Heart left ventricle (tissue), 16 donors: ENCODE measurements at places on chromosomes 7 and 10.

DNA sequence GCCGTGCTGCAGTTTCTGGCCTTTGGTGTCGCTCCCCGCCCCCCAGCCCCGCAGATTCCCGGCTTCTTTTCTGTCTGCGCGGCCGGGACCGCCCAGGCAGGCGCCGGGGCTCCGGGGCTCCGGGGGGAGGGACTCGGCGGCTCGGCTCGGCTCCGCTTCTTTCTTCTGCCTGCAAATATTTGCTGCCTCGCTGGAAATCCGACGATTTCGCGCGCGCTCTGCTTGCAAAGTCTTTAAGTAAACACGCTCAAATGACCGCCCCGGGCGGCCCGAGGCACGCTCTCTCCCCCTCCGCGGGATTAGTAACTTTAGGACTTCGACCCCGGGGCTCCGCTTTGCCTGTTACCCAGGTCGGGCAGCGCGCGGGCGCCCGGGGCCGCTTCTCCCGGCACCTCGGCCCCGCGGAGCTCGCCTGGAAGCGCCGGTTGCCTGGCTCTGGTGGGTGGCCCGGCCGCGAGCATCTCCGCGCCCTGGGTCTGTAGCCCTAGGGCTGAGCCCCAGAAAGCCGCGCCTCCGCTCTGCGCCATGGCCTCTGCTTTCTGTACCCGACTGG lies 3.9 kb upstream of the GATA3 start:
- DNase-seq, result no peak

GRCh38 chr7:37786741-37787569 lies 61.4 kb upstream of the NME8 start:
- DNase-seq, result no peak

DNA sequence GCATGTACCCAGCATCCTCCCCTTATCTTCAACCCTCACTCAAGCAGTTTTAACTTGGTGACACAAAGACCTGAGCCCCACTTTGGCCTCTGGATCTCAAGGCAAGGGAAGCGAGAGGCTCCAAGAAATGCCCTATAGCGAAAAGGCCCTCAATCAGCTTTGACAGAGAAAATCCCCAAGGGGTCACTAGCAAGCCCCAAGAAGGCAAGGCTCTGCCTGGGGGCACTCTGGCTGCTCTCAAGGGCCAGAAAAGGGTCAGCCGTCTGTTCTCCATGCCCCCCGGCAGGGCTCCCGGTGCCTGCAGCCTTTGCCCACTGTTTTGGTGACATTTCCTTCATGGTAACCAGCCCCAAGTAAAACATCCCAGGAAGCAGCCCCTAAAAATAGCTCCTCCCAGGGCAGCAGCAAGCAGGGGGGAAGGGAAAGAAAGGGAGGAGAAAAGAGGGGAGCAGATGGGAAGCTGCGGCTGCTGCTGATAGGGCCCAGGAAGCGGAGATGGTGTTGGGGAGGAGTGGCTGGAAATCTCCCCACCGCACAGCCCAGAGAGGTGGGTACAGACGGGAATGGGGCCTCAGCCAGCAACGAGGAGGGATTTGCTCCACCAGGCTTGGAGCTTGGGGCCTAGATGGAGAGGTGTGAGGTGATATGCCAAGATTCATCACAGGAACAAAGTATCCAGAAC lies 7.1 kb downstream of the CAMK2G start:
- peak; percentile 36 for DNase-seq

DNA sequence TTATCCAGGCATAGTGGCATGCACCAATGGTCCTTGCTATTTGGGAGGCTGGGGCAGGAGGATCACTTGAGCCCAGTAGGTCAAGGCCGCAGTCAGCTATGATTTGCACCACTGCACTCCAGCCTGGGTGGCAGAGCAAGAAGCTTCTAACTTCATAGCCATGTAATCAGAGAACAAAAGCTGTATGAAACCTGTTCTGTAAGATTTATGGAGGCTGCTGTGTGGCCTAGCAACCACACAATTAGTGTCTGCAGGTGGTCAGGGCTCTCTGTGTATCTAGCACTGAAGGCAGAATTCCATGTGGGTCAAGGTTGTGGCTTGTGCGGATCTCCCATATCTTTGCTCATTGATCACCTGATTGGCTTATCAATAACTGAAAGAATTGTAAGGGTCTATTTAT lies 221.5 kb upstream of the FOXK1 start:
- no peak for DNase-seq

DNA sequence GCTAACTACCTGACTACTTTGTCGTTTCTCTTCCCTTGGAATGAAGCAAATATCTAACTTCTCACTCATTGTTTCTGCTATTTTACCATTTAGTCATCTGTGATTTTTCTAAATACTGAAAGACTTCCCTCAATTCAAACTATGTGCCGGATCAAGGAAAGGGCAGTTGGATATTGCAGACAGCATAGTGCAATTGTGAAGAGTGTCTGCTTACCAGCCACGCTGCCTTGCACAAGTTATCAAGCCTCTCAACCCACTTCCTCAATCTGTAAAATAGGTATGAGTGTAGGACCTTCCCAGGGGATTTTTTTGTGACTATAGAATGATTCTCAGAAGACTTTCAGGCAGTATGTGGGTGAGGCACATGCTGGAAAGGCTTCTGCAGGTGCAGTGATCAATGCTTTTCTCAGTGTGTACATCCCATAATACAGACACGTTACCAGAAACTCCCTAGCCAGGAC lies 54.3 kb downstream of the EGFR start:
- DNase-seq, result no peak

DNA sequence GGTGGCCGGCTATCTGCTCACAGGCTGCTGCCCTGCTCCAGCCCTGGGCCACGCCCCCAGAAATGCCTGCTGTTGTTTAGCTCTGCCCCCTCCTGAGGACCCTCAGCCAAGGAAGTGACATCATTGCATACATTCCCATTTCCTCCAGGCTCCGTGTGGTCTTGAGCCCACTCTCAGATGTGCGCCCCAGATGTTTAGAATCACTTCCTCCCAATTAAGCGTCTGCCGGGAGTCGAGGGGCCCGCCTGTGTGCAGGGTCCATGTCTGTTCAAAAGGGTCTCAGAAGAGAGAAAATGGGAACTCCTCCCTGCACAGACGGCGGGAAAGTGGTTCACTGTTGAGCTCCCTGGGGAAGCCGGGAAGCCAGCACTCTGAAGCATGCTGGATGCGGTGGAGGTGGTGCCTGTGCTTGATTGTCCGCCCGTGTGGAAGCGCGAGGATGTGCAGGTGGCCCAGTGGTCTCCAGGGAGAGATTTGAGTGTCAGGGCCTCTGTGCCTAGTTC lies 116.9 kb upstream of the PPIF start:
- no peak for DNase-seq

GRCh38 chr7:66732439-66732838 lies 8.1 kb upstream of the RABGEF1 start:
- no peak for DNase-seq

DNA sequence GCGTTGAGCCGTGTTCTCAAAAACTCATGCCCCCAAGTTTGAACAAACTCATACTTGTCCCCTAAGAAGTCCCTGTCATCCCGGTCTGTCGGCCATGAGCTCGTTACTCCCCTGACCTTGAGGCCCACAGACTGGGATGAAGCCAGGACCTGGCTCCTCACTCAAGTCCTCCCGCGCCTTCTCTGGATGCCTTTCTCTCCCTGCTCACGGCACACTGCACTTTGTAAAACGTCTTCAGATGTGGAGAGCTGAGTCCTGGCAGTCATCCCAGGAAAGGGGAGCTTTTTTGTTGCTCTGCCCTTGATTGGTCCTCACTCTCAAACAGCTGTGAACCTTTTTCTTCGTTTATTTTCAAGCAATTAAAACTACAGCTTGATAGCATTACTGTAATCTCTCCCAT lies 110.8 kb downstream of the JAZF1 start:
- DNase-seq, result no peak
